Small intestine (tissue), 16 donors: ENCODE measurements at places on chromosomes 3 and 15. TPM values are rescaled to one million over a fixed set of nuclear protein-coding genes. Genes with fewer than 3 reads are reported as not detected.

DNA sequence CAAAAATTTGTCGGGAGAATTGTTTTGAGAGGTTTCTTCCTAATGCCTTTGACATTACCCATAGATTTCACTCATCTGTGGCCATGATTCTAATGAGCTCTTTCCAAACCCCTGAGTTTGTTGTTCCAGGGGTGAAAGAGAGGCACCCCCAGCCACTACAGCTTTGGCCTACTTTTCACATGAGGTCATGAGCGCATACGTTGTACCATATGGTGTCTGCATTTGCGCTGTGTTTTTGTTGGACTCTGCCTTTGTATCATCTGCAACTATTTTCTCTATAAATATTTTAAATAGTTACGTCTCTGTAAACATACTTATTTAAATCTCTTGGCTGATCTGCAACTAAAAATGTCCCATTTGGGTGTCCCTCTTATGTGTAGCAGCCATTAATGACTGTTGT is 107.9 kb downstream of the LRTM1 start:
- DNase-seq = no peak
- H3K4me3 ChIP-seq = no peak overlapping the region
- no peaks in the 10 kb centered on the region for H3K27me3 ChIP-seq

DNA sequence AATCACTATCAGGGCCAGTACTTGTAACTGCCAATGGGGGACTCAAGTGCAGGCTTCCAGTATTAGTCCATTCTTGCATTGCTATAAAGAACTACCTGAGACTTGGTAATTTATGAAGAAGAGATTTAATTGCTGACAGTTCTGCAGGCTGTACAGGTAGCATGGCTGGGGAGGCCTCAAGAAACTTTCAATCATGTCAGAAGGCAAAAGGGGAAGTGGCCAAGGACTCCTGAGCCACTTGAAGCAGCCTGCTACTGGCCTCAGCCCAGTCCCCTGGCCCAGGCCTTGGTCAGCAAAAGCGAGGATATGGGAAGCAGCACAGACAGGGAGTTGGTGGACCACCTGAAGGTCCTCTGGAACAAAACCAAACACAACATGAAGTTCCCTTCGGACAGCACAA is 29.2 kb upstream of the OR5K1 start:
- no peak for DNase-seq
- no peaks in the 10 kb centered on the region for H3K36me3 ChIP-seq
- no peaks in the 10 kb centered on the region for H3K27me3 ChIP-seq

DNA sequence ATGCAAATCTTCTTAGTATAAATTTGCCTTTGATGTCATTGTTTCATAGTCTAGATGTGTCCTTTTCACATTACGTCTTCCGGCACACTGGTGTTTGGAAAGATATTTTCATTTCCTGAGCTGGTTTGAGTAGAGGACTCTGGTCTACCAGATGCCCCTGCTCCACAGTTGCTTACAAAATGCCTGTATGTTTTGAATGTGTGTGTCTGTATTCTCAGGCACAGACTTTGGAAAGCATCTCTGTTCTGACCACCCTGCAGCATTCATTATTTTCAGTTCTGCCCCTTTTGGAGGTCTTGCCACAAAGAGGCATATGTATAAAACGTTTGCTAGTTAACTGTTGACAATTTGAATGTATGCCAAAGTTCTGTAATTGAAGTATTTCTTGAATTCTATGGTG is 236.0 kb upstream of the GOLIM4 start:
- DNase-seq = no peak
- no peaks in the 10 kb centered on the region for H3K4me1 ChIP-seq
- no peak overlapping the region for H3K4me3 ChIP-seq
- no peaks in the 10 kb centered on the region for H3K36me3 ChIP-seq
- H3K27me3 ChIP-seq = no peaks in the 10 kb centered on the region

GRCh38 chr3:178901204-178901603 is 170.4 kb downstream of the ZMAT3 start:
- no peak overlapping the region for H3K4me3 ChIP-seq
- H3K27ac ChIP-seq = no peak overlapping the region
- no peaks in the 10 kb centered on the region for H3K27me3 ChIP-seq
- no peak for DNase-seq
- H3K36me3 ChIP-seq = no peaks in the 10 kb centered on the region

- H3K36me3 ChIP-seq = peaks cover 27% of the 10 kb centered on the region
- H3K4me3 ChIP-seq = no peak overlapping the region
- H3K27ac ChIP-seq = no peak overlapping the region
- no peaks in the 10 kb centered on the region for H3K27me3 ChIP-seq
- DNase-seq = no peak
These were observed 384.0 kb upstream of the TPM1 start for GRCh38 chr15:62658498-62658897.

DNA sequence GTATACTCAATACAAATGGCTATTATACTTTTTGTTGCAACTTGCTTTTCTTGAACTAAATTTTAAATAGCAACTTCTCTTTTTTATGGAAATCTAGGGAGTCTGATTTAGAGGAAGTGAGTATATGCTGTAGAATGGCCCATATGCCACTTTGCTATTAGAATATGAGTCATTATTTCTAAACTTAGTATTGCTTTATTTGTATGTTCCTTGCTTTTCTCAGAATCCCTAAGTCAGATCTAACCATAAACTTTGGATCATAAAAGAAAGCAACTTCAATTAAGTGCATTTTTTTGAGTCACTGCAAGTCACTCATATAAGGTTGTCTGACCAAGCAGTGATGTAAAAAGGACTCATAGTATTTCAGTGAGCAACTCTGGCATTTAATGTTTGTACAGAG is 17.5 kb upstream of the SPTSSB start:
- H3K4me1 ChIP-seq = no peaks in the 10 kb centered on the region
- DNase-seq = no peak
- H3K36me3 ChIP-seq = no peaks in the 10 kb centered on the region
- no peak overlapping the region for H3K4me3 ChIP-seq

GRCh38 chr3:196472286-196472685 is 31.3 kb downstream of the RNF168 start:
- peaks cover 14% of the 10 kb centered on the region for H3K36me3 ChIP-seq
- DNase-seq = no peak
- no peaks in the 10 kb centered on the region for H3K27me3 ChIP-seq
- H3K4me3 ChIP-seq = no peak overlapping the region

- H3K4me1 ChIP-seq = no peaks in the 10 kb centered on the region
- no peaks in the 10 kb centered on the region for H3K36me3 ChIP-seq
- DNase-seq = no peak
These were observed 21.8 kb downstream of the GREM1 start for GRCh38 chr15:32739522-32740063.

GRCh38 chr15:94670438-94671034 is 439.2 kb downstream of the MCTP2 start:
- H3K4me3 ChIP-seq = no peak overlapping the region
- H3K4me1 ChIP-seq = no peaks in the 10 kb centered on the region
- H3K27ac ChIP-seq = no peak overlapping the region
- H3K27me3 ChIP-seq = peaks cover 3% of the 10 kb centered on the region
- DNase-seq = peak; percentile 51

DNA sequence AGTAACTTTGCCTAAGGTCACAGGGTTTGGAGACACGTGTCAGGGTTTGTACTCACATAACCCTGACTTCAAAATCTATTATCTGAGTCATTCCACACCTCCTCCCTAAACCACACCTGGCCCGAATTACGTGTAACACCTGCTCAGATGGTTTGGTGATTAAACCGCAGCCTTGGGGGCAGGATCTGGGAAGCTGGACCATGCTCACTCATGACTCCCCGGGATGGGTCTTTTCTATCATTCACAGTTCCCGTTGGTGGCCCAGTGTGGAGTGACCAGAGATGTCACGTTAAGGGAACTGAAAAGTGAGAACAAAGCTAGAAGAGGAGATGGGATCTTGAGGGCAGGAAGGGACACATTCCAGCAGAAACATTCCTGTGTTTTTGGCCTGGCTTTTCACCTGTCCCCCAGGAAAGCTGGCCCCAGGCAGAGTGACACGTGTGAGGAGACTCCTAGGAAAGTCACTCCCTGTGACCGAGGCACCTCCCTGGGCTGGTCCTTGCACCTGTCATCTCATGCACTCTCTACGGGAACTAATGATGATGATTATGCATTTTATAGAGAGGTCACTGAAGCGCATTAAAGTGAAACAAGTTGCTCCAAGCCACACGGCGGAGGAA is 75.4 kb upstream of the POMGNT2 start:
- peaks cover 14% of the 10 kb centered on the region for H3K4me1 ChIP-seq
- H3K4me3 ChIP-seq = no peak overlapping the region
- H3K36me3 ChIP-seq = no peaks in the 10 kb centered on the region

GRCh38 chr3:106609666-106610301 is 741.0 kb upstream of the CBLB start:
- H3K4me3 ChIP-seq = no peak overlapping the region
- no peaks in the 10 kb centered on the region for H3K27me3 ChIP-seq
- no peaks in the 10 kb centered on the region for H3K36me3 ChIP-seq
- peak; percentile 80 for DNase-seq
- H3K4me1 ChIP-seq = no peaks in the 10 kb centered on the region

DNA sequence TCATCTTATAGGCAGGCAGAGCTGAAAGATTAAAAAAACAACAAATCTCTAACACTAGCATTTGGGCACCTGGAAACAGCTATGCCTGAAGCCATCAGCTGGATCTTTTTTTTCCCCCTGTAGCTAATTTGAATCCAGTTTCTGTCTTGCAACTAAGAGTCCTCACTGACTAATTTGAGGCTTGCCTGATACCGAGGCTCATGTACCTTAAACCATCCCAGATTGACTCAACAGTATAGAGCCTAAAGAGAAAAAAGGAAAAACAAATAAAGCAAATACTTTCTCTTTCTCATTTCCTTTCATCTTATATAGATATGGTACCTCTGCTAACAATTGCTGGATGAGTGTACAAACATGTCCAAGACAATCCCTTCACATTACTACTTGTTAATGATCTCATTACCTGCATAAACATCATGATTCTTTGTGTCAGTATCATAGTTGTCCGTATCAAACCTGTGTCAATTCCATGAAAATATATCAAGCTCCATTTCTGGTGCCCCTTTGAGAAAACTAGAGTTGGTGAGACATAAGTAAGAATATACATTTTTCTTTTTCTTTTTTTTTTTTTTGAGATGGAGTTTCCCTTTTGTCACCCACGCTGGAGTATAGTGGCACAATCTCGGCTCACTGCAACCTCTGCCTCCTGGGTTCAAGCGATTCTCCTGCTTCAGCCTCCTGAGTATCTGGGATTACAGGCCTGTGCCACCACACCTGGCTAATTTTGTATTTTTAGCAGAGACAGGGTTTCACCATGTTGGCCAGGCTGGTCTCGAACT is 43.1 kb downstream of the BHLHE40 start:
- no peak overlapping the region for H3K4me3 ChIP-seq
- no peaks in the 10 kb centered on the region for H3K36me3 ChIP-seq
- no peak overlapping the region for H3K27ac ChIP-seq

DNA sequence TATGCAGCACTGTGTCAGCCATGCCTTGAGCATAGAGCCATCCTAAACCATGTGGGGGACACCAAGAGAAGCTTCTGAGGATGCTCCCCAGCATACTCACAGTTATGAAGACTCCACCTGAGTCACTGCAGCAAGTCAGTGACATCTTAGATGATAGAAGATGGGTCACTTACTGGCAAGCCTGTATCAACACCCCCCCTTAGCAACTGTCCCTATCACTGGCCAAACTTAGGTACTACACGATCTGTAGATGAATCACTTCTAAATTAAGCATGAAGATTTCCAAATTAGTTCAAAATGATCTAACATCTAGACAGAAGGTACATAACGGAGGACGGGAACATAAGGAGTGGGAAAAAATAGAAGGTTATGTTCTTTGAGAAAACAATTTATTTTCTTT is 13.2 kb upstream of the LMCD1 start:
- DNase-seq = no peak
- H3K36me3 ChIP-seq = no peaks in the 10 kb centered on the region
- no peak overlapping the region for H3K27ac ChIP-seq
- no peaks in the 10 kb centered on the region for H3K27me3 ChIP-seq
- H3K4me3 ChIP-seq = no peak overlapping the region
- H3K4me1 ChIP-seq = no peaks in the 10 kb centered on the region

DNA sequence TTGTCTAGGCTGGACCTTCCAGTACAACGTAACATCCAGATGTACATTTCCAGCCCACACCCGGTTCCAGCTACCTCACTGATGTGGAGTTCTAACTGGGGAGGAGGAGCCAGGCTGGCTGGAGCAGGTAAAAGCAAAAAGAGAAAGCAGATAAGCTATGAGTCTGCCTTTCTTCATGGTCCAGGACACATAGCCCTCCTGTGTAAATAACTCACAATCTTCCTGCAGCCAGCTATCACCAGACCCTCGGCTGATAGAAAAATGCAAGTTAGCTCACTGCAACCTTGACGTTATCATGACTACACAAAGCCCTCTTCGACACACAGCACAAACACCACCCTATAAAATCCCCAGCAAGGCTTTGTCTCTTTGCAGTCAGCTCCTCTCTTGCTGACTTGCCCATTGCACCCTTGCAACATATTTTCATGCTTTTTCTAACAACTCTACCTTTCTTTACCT is 20.5 kb upstream of the ELP6 start:
- H3K27ac ChIP-seq = no peak overlapping the region
- no peaks in the 10 kb centered on the region for H3K4me1 ChIP-seq
- peak; percentile 24 for DNase-seq

GRCh38 chr3:120683671-120684301 is 1.7 kb upstream of the HGD start:
- H3K27me3 ChIP-seq = no peaks in the 10 kb centered on the region
- H3K4me3 ChIP-seq = no peak overlapping the region
- peaks cover 2% of the 10 kb centered on the region for H3K4me1 ChIP-seq
- peaks cover 2% of the 10 kb centered on the region for H3K36me3 ChIP-seq
- no peak overlapping the region for H3K27ac ChIP-seq

- H3K4me1 ChIP-seq = no peaks in the 10 kb centered on the region
- H3K27ac ChIP-seq = no peak overlapping the region
- DNase-seq = no peak
- H3K4me3 ChIP-seq = no peak overlapping the region
- H3K27me3 ChIP-seq = no peaks in the 10 kb centered on the region
These were observed 16.8 kb downstream of the CGNL1 start for GRCh38 chr15:57393061-57393460.

GRCh38 chr3:89411201-89411600 is 303.8 kb downstream of the EPHA3 start:
- H3K27ac ChIP-seq = no peak overlapping the region
- DNase-seq = no peak
- H3K4me1 ChIP-seq = no peaks in the 10 kb centered on the region

GRCh38 chr3:186746008-186746407 is 28.8 kb downstream of the KNG1 start:
- no peaks in the 10 kb centered on the region for H3K27me3 ChIP-seq
- H3K4me3 ChIP-seq = no peak overlapping the region
- no peaks in the 10 kb centered on the region for H3K36me3 ChIP-seq
- H3K27ac ChIP-seq = peak overlapping the region; percentile 91
- peaks cover 8% of the 10 kb centered on the region for H3K4me1 ChIP-seq

- H3K4me1 ChIP-seq = no peaks in the 10 kb centered on the region
- H3K27me3 ChIP-seq = peaks cover 18% of the 10 kb centered on the region
- H3K36me3 ChIP-seq = no peaks in the 10 kb centered on the region
- H3K4me3 ChIP-seq = no peak overlapping the region
- no peak overlapping the region for H3K27ac ChIP-seq
These were observed 4.8 kb downstream of the GASK1A start for GRCh38 chr3:42983927-42984326.

The INSYN1 gene
- polyA plus RNA-seq = not detected

The CYP11A1 gene
- polyA plus RNA-seq = 0.54 TPM

The KBTBD13 gene
- not detected for polyA plus RNA-seq

The CACNA2D3 gene
- 0.27 TPM for polyA plus RNA-seq

The LRRC31 gene
- 9.5 TPM for polyA plus RNA-seq

The ALDH1A2 gene
- polyA plus RNA-seq = 0.97 TPM

The HIGD2B gene
- not detected for polyA plus RNA-seq

The RTP4 gene
- polyA plus RNA-seq = 14.8 TPM

The ZNF35 gene
- 4.0 TPM for polyA plus RNA-seq

The CNTN4 gene
- polyA plus RNA-seq = 0.27 TPM
